HS-27A (cell line): ENCODE measurements at places on chromosomes 6 and 20.
A peak's percentile ranks its signal among the peaks of the same experiment; 100 is the strongest.

- no peak for DNase-seq
These were observed 26.8 kb upstream of the CLIC5 start for GRCh38 chr6:46042355-46042999.

GRCh38 chr6:121932076-121932991, 467.1 kb upstream of the HSF2 start:
- DNase-seq: peak; percentile 96

- DNase-seq: no peak
These were observed 251.0 kb upstream of the TCF21 start for GRCh38 chr6:133637874-133638273.

- no peak for DNase-seq
These were observed 107.0 kb downstream of the TNFRSF21 start for GRCh38 chr6:47202644-47203205.

GRCh38 chr6:7725849-7726415, at the start of gene BMP6:
BMP6 (plus strand) TSS chr6:7726099; CDS start chr6:7726956, 857 bp downstream.
- DNase-seq: no peak

- DNase-seq: no peak
These were observed 53.6 kb upstream of the BHLHE23 start for GRCh38 chr20:63060057-63060991.

- DNase-seq: no peak
These were observed 120.9 kb downstream of the TIAM2 start for GRCh38 chr6:155115893-155116570.

- no peak for DNase-seq
These were observed 14.3 kb upstream of the SYNDIG1 start for GRCh38 chr20:24455081-24455480.

GRCh38 chr20:878511-879307, 37.4 kb downstream of the ANGPT4 start:
- no peak for DNase-seq

- no peak for DNase-seq
These were observed 93.1 kb downstream of the NCR2 start for GRCh38 chr6:41428336-41428995.

DNA sequence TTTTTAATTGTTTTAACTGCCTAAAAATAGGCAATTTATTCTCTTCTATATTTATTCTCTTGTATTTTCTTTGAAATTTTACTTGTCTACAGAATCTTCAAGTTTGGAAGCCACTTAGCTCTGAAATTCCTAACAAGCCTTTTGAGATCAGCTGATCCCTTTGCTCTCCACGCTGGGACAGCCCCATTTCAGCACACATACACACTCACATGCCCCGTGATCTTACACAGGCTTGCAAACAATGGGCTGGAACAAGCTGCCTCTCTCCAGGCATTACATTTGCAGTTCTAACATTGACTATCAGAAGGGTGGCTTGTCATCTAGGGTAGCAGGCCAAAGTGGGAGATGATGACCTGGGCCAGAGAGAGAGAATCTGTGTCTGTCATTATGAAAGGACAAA, 62.1 kb upstream of the RAB32 start:
- no peak for DNase-seq

GRCh38 chr6:139126255-139126654, 8.6 kb upstream of the HECA start:
- DNase-seq: no peak

GRCh38 chr6:162217811-162218493, 509.6 kb downstream of the PRKN start:
- DNase-seq: no peak

DNA sequence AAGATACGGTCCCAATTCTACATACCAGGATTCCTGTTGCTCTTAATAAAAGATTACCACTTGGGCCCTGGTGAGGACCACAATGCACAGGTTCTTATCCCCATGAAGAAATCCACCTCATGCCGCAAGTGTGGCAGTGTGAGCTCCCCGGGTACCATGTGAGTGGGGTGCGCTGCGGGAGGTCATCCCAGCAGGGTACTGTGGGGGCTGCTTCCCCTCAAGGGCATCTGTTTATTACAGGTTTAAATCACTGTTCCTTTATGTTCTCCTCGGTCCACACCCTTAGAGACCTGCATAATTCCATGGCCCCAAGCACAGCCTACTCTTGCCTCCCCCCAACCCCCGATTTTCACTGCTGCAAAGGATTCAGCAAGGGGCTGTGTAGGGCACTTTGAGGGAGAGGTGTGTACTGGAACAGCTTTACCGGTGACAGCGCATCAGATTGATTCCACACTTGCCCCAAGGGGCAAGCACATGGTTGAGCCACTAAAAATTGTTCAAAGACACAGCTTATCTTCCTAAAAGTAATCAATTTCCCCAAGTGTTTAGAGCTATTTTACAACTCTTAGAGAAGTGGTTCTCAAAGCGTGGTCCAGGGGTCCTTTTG, 6.2 kb downstream of the DIDO1 start:
- DNase-seq: no peak

DNA sequence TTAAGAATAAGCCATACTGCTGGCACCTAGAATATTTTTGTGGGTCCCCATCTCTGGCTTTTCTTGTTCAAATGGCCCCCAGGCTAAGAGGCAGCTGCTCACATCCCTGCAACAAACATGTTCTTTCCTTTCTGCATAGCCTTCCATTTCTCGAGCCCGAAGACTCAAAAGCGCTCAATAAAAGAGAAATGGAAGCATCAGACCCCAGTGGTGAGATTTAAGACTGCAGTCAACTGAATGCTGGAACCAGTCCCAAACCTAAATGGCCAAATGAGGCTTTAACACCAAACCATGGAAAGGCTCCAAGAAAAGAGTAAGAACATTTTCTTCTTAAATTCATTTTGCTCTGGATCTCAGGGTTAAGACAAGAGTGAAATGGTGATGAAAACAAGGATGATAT, 122.1 kb upstream of the TRAF3IP2 start:
- no peak for DNase-seq

DNA sequence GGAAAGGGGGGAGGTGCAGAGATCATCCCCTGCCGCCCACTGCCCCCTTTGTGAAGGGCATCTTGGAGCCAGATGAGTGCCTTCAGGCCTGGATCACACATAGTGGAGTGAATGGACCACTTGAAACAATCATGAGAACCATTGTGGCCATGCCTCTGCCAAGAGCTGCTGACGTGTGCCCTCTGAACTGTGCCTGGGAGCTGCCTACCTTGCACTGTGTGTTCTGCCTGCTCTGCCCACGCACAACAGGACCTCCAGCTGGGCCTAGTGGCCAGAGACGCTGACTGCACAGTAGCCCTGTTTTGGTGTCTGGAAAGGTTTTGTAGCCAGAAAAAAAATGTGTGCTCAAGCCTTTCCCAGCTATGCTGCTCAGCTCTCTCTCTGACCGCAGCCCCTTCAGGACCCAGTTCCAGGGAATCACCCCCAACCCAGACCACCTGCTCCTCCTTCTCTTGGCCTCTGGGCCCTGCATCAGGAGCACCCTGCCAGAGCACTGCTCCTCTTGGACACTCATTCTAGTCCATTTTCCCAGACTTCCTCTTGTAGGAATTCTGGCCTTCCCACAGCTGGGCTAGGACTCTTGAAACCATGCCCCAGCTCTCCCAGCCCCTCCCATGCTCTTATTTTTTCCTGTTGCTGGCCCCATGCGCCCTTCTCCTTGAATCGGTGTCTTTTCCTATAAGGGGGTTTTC, 1.6 kb upstream of the ADIG start:
- DNase-seq: no peak

DNA sequence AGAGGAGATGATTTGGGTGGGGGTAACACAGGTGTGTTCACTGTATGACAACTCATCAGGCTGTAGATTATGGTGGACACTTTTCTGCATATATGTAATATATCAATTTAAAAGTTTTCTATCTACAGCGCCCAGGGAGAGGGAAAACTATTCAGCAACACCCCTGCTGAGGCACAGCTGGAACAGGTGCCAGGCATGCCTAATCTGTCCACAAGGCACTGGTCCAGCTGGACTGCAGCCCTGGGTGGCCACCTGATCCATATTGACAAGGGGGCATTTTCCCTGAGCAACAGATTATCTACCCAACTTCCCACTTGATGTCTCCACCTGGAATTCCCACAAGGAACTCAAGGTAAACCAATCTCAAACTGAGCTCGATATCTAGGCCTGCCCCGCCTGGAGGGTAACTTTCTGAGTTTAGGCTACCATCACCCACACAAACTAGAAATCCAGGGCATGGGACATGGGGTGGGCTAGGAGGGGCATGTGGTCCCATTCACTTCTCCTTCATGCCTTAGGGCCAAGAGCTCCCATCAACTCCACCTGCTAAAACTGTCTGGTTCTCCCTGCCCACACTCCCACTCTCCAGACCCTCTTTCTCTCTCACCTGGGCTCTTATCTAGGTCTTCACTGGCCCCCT, 4.6 kb downstream of the SLC22A16 start:
- DNase-seq: no peak

DNA sequence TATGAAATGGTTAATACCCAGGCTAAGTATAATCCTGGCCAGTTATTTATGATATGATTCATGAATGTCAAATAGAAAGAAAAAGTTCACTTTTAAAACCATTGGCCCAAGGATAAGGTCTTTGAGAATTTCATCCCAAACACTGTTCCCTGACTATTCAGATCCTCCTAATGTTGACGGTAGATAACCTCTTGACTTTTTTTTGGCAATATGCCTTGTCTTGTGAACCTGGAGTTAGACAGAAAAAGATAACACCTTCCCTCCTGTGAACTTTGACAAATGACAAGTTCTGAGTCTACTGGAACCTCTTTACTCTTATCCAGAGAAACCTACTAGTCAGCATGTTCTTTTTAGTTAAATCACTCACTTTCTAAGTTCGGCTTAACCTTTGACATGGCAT, 166.8 kb upstream of the PREP start:
- no peak for DNase-seq

- no peak for DNase-seq
These were observed 36.9 kb downstream of the SNX9 start for GRCh38 chr6:157859775-157860504.

- DNase-seq: no peak
These were observed 24.9 kb upstream of the LAMA4 start for GRCh38 chr6:112279031-112279935.

DNA sequence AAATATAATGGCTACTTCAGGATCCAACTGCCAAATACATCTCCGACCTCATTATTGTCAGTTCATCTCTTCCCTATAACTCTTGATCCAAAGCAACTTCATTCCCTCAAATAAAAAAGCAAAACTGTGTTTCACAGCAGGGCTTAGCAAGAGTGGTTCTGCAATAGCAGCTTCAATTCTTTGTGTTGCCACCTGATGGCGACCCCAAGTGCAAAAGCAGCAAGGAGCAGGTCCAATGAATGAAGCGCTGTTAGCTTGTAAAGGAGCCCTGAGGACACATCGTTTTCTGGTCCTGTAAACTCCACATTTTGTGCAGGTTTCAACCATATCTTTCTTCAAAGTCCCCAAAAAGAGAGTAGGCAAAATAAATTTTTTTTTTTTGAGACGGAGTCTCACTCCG, 19.6 kb downstream of the RTN4IP1 start:
- no peak for DNase-seq

DNA sequence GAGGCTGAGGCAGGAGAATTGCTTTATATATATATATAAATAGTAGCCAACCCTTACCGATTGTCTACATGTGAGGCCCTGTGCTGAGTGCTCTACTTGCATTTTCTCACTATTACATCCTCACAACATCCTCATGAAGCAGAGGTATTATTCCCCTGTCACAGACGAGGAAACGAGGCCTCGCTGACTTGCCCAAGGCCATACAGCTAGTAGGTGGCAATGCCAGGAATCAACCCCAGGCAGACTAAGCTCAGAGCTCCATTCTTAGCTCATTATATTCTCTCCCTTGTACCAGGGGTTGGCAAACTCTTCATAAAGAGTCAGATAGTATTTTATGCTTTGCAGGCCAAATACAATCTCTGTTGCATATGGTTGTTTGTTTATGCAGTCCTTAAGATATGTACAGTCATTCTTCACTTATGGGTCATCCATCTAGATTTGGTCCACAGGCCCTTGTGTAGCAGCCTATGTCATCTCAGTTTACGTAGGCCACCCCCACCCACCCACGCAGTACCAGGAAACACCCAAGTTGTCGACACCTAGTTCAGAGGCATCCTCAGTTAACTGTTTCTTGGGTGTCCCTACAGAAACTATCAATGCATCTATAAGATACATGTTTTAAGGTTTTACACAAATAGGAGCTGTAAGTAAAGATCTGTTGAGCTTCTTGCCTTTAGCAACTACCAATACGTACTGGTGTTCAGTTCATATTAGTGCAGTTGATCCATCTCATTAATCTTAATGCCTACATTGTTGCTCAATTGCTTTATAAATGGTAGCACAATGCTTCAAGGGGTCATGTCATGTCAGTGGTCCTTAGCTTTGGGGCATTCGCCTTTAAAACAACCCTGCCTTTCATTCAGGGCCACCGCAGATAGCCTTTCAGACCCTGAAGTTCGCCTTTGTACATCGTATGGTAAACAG, 3.0 kb downstream of the CASS4 start:
- no peak for DNase-seq

GRCh38 chr20:22459754-22460153, 124.6 kb downstream of the FOXA2 start:
- no peak for DNase-seq

- no peak for DNase-seq
These were observed 23.7 kb upstream of the RBPJL start for GRCh38 chr20:45282700-45283550.

- DNase-seq: no peak
These were observed 6.5 kb downstream of the BTN2A2 start for GRCh38 chr6:26389349-26389894.

DNA sequence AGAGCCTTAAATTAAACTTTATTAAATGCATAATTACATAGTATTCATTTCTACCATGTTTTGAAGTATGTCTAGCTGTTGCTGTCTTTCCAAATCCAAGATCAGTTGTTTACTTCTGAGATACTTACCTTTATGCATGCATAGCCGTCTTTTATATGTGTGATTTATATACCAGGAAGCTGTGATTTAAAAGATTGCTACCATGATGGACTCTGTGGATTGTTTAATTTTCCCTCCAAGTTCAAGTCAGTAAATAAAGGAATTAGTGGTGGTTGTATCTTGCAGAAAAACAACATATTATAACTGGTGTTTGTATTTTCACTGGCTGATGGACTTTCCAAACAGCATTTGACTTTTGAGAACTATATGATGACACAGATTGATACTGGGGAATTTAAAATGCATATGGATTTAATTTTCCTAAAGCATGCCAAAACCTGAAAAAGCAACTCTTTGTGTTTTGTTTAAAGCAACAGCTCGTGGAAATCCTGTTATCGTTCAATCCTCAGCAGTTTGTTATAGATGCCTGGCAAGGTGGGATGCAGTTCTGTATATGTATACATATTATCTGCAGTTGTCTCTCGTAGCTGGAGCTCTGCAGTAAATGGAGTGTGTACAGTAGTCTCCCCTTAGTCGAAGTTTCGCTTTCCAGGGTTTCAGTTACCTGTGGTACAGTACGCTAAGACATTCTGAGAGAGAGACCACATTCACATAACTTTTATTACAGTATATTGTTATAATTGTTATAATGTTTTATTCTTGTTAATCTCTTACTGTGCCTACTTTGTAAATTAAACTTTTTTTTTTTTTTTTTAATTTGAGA, 77.1 kb downstream of the CBFA2T2 start:
- DNase-seq: no peak

- DNase-seq: no peak
These were observed 170.2 kb upstream of the CITED2 start for GRCh38 chr6:139544701-139545057.
